T-helper 2 cell (primary cell): ENCODE measurements at places on chromosomes 6 and 20.

GRCh38 chr6:22647719-22648118, 78.4 kb downstream of the HDGFL1 start:
- no peak for DNase-seq

DNA sequence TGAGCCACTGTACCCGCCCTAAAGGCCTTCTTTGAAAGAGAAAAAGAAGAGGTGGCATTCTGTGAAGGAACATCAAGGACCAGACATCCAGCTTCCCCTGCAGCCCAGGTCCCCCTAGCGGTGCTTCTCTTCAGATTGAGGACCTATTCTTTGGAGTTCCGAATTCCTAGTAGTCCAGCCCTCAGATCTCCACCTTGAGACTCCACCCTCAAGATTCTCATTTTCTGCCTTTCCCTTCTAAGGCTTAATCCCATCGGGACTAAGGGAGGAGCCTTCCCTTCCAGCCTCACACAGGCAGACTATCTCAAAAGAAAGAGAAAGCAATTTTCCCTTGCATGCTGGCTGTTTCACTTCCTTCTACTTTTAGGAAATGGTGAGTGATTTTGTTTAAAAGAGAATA, 32.5 kb downstream of the MUC22 start:
- DNase-seq: no peak

- DNase-seq: no peak
These were observed 4.2 kb upstream of the CALHM6 start for GRCh38 chr6:116456927-116457326.

GRCh38 chr20:44561876-44562275, 20.5 kb upstream of the PKIG start:
- DNase-seq: no peak

DNA sequence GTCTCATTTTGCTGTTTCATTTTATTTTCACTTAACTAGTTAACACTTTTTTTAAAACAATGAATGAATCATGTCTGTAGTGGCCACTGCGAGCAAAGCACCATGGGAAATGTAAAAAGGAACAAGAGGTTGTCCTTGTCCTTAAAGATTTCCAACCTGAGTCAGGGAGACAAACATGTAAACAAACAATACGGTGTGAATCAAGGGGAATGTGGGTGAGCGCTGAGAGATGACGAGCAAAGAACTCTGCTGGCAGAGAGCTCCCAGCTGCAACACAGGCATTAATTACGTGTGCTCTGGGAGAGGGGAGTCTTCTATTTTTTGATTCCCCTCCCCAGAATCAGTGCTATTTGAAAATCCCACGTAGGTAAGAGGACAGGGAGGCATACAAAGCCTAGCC, 84.3 kb downstream of the ATXN1 start:
- no peak for DNase-seq
